ENCODE measurements at places on chromosomes 5 and 9.

- no peak for DNase-seq
These were observed 30.8 kb upstream of the SLC12A2 start for GRCh38 chr5:128052780-128053179.

DNA sequence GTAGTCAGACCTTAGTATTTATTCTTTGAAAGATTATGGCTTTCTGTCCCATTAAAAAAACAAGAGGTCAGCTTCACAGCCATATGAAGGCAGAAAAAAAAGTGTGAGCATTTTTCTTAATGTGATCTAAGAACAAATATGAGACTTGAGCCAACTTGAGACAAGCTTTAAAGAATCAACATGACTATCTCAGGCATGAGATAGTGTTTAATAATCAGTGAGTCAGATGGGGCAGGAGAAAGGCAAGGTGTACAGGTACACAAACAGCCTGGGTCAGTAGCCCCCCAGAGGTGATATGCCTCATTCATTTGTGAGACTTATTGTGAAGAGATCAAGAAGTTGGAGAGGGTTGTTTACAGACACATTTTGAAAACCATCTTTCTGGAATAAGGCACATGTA lies 83.6 kb downstream of the GDNF start:
- no peak for DNase-seq

DNA sequence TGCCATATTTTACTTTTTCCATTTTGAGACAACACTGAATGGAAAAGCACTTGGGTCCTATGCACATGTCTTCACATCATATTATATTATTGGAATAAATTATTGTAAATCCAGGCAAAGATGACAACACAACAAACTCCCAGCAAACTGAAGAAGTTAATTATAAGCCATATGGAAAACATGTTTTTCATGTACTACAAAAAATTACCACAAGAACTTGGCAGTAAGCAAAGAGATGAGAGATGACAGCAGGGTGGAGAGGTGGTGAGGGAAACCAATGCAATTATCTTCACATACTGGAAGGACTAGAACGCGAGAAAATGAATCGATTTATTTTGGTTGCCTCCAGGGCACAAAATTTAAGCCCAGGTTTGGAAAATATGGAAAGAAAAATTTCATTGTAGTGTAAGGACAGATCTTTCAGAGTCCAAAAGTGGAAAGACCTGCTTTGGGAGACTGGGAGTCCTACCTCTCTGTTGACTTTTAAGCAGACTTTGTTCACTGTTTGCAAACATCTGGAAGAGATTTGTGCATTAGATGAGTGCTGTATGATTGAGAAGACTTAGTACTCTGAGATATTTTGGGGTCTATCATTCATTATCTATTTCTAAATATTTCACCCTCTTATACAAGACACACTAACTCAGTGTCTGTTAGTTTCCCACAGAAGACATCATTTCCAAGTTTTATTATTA lies 138.0 kb downstream of the TMEM232 start:
- DNase-seq: no peak

DNA sequence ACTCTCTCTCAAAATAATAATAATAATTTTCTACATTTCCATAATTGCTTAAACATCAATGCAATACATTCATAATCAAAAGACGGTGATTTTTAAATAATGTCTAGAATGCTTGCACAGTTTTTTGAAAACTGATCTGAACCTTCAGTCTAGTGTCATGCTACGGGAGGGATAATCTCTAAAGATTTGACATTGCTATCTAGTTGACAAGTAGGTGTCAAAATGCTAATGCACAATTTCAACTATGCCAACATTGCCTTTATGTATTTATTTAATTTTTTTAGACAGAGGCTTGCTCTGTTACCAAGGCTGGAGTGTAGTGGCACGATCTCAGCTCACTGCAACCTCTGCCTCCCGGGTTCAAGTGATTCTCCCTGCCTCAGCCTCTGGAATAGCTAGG lies 16.0 kb upstream of the PCAT7 start:
- DNase-seq: no peak

DNA sequence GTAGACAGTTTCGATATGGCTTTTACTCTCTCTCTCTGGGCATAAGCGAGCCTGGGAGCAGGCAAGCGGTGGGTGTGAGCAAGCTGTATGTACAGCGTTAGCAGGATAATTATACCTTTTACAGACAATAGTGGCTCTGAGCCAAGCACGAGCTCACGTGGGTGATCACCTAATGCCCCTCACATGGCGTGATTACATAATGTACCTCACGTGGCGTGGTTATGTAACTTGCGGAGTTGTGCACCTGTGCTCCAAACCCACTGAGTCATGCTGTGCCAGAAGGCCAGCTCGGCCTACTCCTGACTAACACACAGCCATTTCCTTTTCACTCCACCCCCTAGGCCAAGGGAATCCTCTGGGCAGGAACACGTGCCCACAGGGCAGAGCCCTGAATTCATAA lies 797.2 kb downstream of the EFNA5 start:
- no peak for DNase-seq

DNA sequence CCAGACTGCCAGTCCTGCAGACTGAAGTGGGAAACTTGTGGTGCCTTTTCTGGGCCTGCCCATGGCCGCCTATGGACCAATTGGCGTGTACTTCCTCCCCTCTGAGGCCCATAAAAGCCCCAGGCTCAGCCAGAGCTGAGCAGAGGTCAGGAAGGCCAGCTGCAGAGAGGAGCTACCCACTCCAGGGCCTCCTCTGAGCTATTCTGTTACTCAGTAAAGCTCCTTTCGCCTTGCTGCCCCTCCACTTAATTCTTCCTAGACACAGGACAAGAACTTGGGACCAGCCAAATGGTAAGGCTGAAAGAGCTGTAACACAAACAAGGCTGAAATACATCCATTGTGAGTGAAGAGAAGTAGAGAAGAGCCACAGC lies 106.4 kb downstream of the C9orf50 start:
- no peak for DNase-seq

- no peak for DNase-seq
These were observed 550 bp downstream of the CORO2A start for GRCh38 chr9:98191671-98192502.

DNA sequence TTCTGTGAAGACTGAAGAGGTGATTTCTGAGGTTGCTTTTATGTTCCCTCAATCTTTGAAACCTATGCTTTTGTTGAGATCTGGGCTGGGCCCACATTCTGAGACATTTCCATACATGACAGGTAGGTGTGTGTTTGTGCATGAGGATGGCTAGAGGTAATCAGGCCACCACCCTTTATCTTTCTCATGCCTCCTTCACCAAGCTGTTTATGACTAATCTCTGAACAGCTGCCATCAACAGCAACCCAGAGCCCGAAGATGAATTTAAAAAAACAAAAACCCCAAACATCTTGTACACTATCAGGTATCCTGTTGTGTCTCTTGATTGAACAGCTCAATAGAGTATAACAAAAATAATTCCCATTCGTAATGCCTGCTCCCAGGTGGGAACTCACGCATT lies 12.6 kb upstream of the C5orf46 start:
- DNase-seq: no peak

DNA sequence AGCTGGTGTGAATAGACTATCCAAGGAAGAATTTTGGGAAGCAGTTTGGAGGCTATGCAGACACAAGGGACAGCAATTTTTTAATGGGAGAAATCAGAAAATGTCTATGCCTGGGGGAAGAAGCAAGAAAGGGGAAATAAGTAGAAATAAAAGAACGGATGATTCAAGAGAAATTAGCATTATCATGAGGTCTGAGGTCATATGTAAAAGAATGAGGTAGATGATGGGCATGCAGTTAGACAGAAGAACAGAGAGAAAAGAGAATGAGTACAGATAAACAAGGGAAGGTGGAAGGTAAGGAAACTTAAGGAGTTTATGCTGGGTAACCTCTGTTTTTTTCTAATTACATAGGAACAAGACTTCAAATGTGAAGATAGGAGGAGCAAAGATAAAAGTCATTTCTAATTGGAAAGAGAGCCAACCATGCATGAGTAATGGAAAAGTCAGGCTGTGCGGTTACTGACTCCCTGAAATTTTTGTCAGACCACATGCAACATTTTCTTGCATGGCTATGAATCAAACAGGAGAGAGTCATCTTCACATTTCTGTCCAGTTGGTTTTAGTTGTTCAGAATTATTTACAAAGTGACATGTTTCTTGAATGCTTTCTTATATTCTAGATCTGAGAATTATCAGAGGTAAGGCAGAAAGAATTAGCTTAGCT lies 101.0 kb upstream of the PIK3R1 start:
- DNase-seq: no peak

DNA sequence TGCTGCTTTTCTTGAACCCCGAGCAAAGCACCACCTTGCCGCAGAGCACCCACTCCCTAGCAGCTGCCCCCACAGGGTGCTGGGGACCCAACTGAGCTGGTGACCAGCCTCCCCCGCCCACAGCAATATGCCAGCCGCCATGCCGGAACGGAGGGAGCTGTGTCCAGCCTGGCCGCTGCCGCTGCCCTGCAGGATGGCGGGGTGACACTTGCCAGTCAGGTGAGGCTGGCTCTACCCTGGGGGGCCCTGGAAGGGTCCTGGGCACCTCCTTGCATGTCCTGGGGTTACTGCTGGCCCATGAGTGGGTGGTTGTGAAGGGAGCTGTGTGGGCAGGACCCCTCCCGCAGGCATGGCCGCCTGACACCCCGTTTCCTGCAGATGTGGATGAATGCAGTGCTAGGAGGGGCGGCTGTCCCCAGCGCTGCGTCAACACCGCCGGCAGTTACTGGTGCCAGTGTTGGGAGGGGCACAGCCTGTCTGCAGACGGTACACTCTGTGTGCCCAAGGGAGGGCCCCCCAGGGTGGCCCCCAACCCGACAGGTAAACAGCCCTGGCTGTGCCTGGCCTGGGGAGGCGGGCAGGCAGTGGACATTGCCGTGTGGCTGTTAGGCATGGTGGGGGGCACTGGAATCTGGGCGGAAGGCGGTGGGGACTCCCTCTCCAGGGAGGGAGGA lies 7.2 kb downstream of the EGFL7 start:
- no peak for DNase-seq

GRCh38 chr9:98783518-98784226 lies 12.7 kb downstream of the ANKS6 start:
- DNase-seq: no peak

GRCh38 chr5:133274597-133274935 lies 222.8 kb downstream of the HSPA4 start:
- DNase-seq: no peak

- DNase-seq: no peak
These were observed 6.1 kb upstream of the STOML2 start for GRCh38 chr9:35108946-35109575.

DNA sequence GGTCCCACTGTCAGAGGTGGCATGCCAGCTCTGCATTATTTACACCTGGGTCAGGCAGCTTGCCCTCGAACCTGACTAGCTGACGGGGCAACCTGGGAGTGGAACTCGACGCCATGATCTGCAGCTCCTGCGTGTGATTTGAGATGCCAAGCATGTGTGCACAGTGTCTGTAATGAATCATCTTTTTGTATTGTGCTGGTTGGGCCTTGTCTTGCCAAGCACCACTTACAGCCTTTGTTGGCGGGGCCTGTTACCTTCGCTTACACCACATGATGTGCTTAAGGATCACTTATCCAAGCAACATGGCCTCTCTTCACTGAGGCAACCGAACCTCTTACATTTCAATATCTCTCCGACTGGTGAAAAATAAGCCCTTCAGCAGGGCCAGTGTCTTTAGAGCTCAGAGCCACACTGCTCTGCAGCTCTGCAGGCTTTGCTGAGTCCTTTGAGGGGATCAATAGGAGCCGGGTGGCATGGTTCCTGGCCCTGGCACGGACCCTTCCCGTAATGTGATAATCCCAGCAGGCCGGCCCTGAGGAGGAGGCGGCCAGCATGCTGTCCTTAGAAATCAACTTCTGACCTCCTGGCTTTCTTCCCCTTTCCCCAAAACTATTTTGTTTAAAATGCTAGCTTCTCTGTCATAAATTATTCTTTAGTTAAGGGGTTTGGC lies 297.7 kb upstream of the CD180 start:
- DNase-seq: no peak

Measured in cortex of kidney (tissue), 1 donor.